AG04450 (cell line): ENCODE measurements at places on chromosomes 12 and 14.

- DNase-seq: no peak
Measured at GRCh38 chr14:63478010-63478409, 65.2 kb downstream of the PPP2R5E start.

DNA sequence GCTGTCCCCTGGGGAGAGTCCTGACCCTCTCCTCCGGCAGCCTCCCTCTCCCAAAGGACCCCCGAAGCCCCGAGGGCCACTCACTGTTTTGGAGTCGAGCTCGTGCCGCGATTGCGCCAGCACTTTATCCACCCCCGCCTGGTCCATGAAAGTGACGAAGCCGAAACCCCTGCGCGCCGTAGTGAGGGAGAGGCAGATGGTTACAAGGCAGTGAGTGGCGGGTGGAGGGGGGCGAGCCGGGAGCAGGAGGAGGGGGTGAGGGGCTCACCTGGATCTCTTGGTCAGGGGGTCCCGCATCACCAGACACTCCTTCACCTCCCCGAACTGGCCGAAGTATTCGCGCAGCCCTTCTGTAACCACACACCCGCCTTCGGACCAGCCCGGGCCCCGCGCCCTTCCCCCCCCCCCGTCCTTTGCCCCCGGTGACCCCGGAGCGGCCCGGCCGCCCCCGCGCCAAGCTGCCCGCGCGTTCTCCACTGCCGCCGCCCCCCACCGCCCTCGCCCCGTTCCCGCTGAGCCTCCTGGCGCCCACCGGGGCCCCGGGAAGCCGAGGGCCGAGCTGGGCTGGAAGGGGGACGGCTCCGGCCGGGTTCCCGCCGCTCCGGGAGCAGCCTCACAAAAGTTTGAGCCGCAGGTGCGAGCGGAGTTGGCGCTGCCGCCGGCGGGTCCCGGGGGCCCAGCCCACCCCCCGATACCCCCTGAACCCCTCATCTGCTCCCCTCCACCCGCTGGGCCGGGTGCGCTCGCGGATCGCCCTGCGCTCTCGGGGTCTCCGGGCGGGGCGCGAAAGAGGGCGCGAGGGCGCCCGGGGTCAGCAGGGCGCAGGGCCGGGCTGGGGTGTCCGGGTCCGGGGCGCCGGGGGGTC, 808 bp downstream of the MSI1 start:
- no peak for DNase-seq

GRCh38 chr12:52233462-52234207, 592 bp downstream of the KRT7 start:
- DNase-seq: no peak

- DNase-seq: no peak
Measured at GRCh38 chr12:75997658-75998057, 33.9 kb downstream of the PHLDA1 start.

DNA sequence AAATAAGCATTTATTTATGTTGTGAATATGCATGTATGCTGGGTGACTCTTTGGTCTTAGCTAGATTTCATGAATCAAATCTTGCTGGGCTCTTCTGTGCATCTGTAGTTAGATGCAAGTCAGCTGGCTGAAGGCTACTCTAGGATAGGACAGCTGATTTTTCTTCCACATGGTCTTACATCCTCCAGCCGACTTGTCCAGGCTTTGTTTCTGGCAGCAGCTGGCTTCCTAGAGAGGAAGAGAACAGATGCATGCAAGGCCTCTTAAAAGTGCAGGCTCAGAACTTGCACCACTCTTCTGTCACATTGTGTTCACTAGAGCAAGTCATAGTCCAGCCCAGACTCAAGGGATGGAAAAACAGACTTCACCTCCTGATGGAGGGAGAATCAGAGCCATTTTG, 435.4 kb upstream of the STXBP6 start:
- DNase-seq: no peak

DNA sequence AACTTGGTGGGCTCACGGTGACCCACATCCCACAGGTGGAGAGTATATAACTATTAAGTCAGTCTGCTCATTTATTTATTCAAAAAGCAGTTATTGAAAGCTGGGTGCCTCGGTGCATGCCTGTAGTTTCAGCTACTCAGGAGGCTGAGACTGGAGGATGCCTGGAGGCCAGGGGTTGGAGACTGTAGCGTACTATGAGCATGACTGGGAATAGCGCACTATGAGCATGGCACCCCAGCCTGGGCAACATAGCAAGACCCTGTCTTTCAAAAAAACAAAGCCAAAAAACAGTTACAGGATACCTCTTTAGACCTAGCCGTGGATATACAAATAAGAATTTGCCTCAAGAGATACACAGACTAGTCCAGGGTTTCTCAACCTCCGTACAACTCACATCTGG, 139.8 kb downstream of the ZFP36L1 start:
- no peak for DNase-seq

DNA sequence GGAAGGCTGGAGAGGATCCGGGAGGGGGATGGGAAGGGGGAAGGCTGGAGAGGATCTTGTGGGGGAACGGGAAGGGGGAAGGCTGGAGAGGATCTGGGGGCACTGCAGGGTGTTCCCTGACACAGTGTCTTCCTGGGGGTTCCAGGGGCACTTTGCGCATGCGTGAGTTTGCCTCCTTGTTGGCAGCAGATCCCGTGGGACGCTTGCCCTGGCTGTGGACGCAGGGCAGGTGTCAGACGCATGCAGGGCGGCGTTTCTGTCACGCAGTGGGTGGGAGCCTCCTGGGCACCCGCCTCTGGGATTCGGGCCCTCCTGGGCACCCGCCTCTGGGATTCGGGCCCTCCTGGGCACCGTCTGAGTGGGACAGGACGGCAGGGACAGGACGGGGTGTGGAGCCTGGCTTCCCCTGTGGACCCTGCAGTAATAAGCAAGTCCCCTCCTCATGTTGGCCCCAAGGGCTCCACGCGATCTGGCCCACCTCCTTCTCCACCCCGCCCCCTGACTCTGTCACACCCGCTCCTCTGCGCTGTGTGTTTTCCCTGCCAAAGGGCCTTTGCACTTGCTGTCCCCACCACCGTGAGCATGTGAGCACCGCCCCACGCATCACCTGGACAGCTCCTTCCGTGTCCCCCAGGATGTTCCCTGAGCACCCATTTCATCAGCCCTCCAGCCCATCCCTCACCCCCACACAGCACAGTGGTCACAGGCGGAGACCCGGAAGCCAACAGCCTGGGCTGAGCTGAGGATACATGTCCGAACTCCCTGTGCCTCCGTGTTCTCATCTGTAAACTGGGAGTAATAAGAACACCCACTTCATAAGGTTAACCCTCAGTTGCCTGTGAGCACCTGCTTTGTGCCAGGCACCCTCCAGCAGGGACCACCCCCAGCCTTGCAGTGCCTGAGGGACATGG, 4.4 kb downstream of the MMP17 start:
- peak; percentile 52 for DNase-seq

GRCh38 chr12:92505254-92506231, 197.2 kb upstream of the PLEKHG7 start:
- no peak for DNase-seq

- DNase-seq: no peak
Measured at GRCh38 chr12:123958462-123958861, 14.2 kb downstream of the CCDC92 start.

- DNase-seq: no peak
Measured at GRCh38 chr12:20206410-20206809, 161.9 kb upstream of the PDE3A start.
